Stimulated activated CD8-positive, alpha-beta memory T cell treated with anti-CD3 and anti-CD28 coated beads, Interleukin-12 subunit alpha, Interleukin-12 subunit beta, amount 100 ng/mL, for 1 hour (primary cell): ENCODE measurements at places on chromosomes 7 and 10.

- no peak for DNase-seq
Measured at GRCh38 chr10:12608761-12609160, 259.4 kb downstream of the CAMK1D start.

DNA sequence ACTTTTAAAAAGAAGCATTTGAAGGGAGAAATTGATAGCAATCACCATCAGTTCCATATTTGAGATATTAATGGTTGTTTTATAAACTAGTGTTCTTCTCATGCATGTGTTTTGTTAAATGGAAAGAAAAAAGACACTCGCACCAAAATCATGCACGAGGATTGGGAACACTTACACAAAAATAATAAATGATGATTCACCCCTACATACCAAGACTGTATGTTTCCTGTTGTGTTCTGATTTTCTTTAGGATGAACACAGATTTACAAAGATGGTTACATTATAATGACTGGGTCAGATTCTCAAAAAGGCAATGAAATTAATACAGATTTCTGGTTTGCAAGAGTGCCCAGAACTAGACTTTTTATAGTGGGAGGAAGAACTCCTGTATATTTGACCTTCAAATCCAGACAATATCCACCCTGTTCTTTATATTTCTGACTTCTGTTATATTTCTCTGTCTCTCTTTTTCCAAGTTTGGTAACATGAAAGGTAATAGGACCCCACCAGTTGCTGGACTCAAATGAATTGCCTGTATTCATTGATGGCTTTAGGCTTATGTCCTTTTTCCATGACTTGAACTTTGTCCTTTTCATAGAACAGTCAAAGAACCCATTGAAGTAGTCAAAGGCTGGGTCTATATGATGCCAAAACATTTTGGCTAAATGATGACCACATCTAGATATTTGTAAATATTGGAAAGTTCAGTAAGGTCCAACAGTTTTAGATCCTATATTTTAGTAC lies 54.4 kb downstream of the SEMA3A start:
- DNase-seq, result no peak

GRCh38 chr10:34959321-34959720 lies 130.8 kb downstream of the CUL2 start:
- no peak for DNase-seq

GRCh38 chr7:69245646-69246045 lies 352.6 kb upstream of the AUTS2 start:
- DNase-seq, result no peak

- DNase-seq, result no peak
Measured at GRCh38 chr7:93062599-93062998, 55.2 kb downstream of the SAMD9 start.

- no peak for DNase-seq
Measured at GRCh38 chr10:95314192-95314918, 23.6 kb upstream of the PDLIM1 start.

DNA sequence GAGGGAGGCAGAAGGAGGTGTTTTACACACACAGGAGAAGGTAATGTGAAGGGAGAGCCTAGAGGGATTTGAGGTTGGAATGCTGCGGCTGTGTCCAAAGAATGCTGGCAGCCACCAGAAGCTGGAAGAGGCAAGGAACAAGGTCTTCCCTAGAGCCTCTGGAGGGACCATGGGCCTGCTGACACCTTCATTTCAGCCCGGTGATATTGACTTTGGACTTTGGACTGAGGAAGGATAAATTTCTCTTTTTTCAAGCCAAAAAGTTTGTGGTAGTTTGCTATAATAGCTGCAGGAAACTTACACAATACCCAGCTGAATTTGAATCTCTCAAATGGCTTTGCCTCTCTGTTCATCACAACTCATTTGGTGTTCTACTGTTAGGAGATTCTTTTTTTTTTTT lies 34.6 kb downstream of the UBN2 start:
- no peak for DNase-seq

GRCh38 chr7:81684514-81685269 lies 85.2 kb downstream of the HGF start:
- no peak for DNase-seq

GRCh38 chr7:31023877-31024276 lies 28.2 kb upstream of the ADCYAP1R1 start:
- no peak for DNase-seq

DNA sequence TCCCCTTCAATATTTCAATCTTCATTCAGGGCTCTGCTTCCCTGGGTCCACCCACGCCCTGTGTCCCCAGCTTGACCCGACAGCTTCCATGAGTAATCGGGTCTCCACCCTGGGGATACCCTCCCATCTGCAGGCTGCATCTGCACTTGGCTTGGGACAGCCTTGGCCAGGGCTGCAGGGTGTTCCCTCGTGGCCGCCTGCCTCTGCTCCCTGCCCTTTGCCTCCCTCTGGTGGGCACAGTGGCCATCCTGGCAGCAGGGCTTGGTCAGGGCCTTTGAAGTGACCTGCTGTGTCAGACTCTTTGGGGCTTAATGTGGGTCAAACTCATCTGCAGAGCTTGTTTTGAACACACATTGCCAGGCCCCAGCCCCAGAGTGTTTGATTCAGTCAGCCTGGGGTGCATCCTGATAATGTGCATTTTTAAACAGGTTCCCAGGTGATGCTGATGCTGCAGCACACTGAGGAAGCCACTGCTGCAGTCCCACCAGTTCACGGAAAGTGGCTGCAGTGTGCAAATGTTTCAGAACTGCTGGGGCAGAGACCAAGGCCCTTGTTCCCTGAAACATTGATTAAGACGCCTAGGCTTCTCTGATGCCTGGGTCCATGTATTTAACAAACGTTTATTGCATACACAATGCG lies 80.7 kb upstream of the SEC61G start:
- no peak for DNase-seq

GRCh38 chr10:95411635-95412034 lies 120.8 kb upstream of the PDLIM1 start:
- no peak for DNase-seq

DNA sequence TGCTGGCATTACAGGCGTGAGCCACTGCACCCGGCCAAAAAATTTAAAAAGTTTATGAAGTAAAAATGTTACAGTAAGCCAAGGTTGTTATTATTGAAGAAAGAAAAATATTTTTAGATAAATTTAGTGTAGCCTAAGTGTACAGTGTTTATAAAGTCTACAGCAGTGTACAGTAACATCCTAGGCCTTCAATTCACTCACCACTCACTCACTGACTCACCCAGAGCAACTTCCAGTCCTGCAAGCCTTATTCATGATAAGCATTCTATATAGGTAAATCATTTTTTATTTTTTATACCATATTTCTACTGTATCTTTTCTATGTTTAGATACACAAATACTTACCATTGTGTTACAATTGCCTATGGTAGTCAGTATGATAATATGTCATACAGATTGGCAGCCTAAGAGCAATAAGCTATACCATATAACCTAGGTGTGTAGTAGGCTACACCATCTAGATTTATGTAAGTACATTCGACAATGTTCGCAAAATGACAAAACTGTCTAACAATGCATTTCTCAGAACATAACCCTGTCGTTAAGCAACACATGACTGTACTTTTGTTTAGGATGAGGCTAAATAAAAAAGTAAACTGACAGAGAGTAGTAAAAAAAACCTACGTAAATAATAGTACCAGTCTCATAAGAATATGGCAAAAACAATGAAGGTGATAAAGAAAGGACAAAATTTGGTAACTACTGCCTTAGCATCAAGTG lies 77.8 kb upstream of the FAM133B start:
- DNase-seq, result no peak

- no peak for DNase-seq
Measured at GRCh38 chr7:8443576-8444467, 10.4 kb downstream of the NXPH1 start.

DNA sequence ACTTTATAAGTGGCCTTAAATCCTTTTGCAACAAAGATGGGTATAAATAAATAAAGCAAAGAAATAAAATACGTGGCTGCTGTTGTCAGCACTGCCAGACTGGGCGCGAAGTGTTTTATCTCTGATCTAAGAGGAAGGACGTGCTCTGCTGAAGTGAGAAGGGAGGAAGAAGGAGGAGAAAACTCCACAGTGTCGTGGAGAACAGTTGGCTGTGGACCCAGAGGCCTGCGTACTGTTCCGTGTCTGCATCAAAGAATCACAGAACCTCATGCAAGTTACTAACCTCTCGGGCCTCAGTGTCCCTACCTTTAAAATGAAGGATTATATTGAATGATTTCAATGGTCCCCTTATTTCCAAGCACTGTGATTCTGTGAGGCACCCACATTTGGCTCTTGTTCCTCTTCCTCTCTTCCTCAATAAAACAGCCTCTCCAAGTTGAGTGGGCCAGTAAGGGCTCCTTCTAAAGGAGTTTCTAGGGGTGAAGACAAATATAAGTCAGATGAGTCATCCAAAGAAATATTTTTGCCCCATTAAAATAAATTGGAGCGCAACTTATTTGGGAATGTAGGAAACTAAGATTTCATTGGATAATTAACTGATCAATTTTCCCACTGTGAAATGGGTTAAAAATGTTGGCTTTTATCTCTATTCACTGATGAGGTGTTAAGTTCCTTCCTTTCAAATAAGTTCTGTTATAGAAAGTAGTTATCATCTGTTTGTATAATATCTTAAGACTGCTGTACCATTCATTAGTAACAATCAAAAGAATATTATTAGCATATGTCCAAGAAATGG lies 126.9 kb upstream of the EFCAB10 start:
- peak; percentile 5 for DNase-seq

DNA sequence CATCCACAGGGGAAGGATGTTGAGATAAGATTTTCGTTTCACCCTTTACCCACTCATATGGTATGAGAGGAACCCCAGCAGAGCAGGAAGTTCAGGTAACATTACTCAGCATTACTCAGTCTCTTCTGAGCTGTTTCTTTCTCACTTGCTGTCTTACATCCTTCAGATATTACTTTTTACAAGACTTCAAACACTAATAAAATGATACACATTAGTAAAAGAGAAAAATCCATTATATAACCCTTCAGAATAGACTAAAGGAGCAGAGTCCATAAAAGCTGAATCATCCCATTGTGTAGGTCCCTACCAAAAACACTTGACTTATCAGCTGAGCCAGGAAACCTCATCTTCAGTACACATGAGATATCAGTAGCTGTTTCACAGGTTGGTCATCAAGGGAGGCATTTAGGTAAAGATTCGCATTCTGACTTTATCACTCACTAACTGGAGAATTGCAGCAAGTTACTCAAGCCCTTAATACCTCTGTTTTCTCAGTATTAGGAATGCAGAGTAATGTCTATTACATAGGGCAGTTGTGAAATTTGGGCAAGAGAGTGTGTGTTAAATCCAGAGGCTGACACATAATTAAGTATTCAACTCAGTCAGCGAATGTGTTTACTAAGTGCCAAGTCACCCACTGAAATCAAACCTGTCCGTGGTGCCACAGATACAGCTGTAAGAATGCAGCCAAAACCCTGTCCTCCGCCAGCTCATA lies 44.7 kb downstream of the KLF6 start:
- DNase-seq, result no peak

GRCh38 chr7:37993060-37993501 lies 72.6 kb downstream of the EPDR1 start:
- DNase-seq, result no peak

GRCh38 chr7:106813705-106814305 lies 51.3 kb upstream of the PIK3CG start:
- no peak for DNase-seq

DNA sequence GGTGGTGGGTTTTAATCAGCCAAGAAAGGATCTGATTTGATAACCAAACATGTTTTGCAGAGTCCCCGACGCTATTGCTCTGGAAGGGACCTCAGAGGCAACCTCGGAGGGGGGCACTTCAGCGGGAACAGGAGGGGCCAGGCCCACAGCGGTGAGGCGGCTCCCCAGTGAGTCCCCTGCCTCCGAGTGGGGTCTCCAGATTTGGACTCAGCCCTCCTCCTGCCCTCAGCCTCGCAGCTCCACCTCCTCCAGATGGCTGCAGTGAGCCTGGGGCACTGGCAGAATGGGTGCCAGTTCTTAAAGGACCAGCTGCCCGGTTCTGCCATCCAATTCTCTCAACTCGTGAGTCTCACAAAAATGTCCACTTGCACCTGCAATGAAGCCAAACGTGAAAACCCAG lies 61.0 kb upstream of the NANOS1 start:
- no peak for DNase-seq

- no peak for DNase-seq
Measured at GRCh38 chr7:157753713-157754415, 417.1 kb downstream of the DNAJB6 start.

GRCh38 chr10:71766717-71767419 lies 6.5 kb downstream of the VSIR start:
- no peak for DNase-seq

GRCh38 chr10:67784474-67784873 lies 53.5 kb downstream of the DNAJC12 start:
- no peak for DNase-seq

GRCh38 chr10:34635111-34635510 lies 180.0 kb downstream of the PARD3 start:
- no peak for DNase-seq

GRCh38 chr10:86330778-86331763 lies 35.5 kb downstream of the GRID1 start:
- no peak for DNase-seq

DNA sequence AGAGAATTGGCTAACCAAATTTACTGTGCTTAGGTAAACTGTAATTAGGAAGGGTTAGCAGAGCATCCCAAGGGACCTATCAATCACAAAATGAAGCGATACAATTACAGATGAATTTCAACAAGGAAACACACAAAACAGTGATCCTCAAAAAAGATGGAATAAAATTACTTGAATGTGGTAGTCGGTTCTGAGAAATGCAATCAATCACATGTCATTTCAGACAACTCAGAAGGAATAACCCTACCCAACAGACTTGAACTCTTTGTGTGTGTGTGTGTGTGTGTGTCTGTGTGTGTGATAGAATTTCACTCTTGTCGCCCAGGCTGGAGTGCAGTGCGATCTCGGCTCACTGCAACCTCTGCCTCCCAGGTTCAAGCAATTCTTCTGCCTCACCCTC lies 43.5 kb downstream of the ST8SIA6 start:
- no peak for DNase-seq

- DNase-seq, result no peak
Measured at GRCh38 chr10:70832852-70833528, 17.2 kb downstream of the SGPL1 start.

DNA sequence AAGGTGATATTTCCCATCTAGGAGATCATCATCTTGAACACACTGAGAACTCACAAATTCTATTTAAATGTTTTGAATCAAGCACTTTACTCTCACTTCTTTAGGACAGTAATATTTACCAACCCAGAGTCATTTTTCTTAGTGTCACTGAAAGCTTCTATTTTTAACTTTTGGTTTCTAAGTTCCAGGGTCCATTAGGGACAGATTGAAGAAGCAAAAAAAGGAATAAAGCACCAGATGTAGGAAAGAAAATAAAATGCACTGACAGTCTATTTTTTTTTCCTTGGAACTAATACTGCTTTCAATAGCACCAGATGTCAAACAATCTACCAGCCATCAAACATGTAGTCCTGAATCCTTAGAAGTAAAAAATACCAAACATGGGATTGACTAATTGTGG lies 526.7 kb upstream of the LRRN3 start:
- DNase-seq, result no peak
